ENCODE measurements at places on chromosomes 6 and 20. TPM values are rescaled to one million over a fixed set of nuclear protein-coding genes. Genes with fewer than 3 reads are reported as not detected.
A peak's percentile ranks its signal among the peaks of the same experiment; 100 is the strongest.

Gene DAAM2
- not detected for total RNA-seq

GRCh38 chr20:23684261-23684660 is 4.6 kb downstream of the CST4 start:
- no peaks in the 10 kb centered on the region for H3K36me3 ChIP-seq
- H3K27me3 ChIP-seq = peaks cover 10% of the 10 kb centered on the region
- H3K4me3 ChIP-seq = no peak overlapping the region
- no peaks in the 10 kb centered on the region for H3K4me1 ChIP-seq
- no peak for DNase-seq
- no peak overlapping the region for H3K27ac ChIP-seq

DNA sequence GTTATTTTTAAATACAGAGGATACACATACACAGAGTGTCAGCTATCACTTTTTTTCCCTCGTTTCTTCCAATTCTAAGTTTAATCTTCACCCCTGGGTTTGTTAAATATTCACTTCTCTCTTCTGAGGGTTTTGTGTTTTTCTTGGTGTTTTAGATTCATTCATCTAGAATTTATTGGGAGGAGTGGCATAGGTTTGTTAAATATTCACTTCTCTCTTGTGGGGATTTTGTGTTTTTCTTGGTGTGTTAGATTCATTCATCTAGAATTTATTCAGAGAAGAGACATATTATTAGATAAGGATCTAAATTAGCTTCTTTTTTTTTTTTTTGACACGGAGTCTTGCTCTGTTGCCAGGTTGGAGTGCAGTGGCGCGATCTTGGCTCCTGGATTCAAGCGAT is 3.9 kb downstream of the GTF2H5 start:
- H3K27me3 ChIP-seq = no peaks in the 10 kb centered on the region
- H3K4me3 ChIP-seq = no peak overlapping the region
- H3K36me3 ChIP-seq = peaks cover 7% of the 10 kb centered on the region
- peaks cover 4% of the 10 kb centered on the region for H3K4me1 ChIP-seq

GRCh38 chr6:2999618-3000557 is at the start of gene NQO2:
TSS of gene NQO2 (plus strand) at chr6:2999894. CDS start at chr6:3006553, 6,659 bp downstream.
- peaks cover 35% of the 10 kb centered on the region for H3K4me1 ChIP-seq
- no peaks in the 10 kb centered on the region for H3K27me3 ChIP-seq
- peaks cover 11% of the 10 kb centered on the region for H3K36me3 ChIP-seq
- peak within 1 kb of the TSS; percentile 86 for H3K4me3 ChIP-seq

DNA sequence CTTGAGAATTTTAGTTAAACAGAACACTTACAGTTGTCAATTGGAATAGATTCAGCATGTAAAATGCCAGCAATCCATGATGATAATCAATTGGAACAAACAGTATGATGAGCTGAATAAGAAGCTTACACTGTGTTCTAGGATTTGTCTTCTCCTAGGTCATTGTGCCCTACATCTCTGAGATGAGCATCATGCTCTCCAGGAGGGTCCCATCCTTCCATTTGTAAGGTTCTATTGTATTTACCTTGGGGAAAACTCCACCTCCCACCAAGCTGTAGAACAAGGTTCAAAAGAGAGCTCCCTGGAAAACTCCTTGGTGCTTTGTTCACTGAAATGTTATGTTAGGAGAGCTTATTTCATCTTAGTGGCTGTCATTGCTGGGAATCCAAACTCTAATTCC is 60.8 kb downstream of the OR2B2 start:
- no peak overlapping the region for H3K27ac ChIP-seq
- peaks cover 12% of the 10 kb centered on the region for H3K27me3 ChIP-seq
- no peaks in the 10 kb centered on the region for H3K36me3 ChIP-seq
- no peak for DNase-seq
- H3K4me1 ChIP-seq = no peaks in the 10 kb centered on the region
